ENCODE measurements at places on chromosomes 3 and 15. TPM values are rescaled to one million over a fixed set of nuclear protein-coding genes. Genes with fewer than 3 reads are reported as not detected.

Gene ZNF80
- total RNA-seq: 2.3 TPM

Gene SPSB4
- total RNA-seq: not detected

Gene EBLN2
- total RNA-seq: 3.2 TPM

Gene CLRN1
- not detected for total RNA-seq

Gene DENND6A
- 15.5 TPM for total RNA-seq

Data from CD8-positive, alpha-beta memory T cell (primary cell).